ENCODE measurements at places on chromosomes 11 and 22.

DNA sequence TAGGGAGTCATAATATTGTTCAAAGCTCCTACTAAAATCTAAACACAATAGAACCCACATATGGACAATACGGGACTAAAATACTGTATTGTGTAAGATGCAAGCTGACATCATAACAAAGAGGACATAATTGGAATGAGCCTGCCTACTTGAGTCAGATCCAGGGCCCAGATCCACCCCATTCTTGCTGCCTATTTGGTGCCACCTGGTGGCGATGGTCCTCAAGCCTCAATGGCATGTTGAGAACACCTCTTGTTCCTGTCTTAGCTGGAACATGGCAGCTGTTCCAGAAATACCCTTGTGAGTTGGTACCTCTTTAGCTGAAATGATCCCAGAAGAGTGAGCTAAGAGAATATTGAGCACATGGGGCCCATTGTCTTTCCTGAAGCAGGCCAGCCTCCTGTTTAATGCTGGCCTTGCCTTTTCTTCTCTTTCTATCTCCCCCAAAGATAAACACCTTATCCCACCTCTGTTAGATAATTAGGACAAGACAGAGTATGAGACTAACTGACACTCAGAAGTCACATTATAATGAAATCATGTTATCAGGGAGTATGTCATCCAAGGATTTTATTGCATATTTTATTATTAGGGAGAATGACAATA lies 680.9 kb upstream of the ANO5 start:
- DNase-seq: no peak

DNA sequence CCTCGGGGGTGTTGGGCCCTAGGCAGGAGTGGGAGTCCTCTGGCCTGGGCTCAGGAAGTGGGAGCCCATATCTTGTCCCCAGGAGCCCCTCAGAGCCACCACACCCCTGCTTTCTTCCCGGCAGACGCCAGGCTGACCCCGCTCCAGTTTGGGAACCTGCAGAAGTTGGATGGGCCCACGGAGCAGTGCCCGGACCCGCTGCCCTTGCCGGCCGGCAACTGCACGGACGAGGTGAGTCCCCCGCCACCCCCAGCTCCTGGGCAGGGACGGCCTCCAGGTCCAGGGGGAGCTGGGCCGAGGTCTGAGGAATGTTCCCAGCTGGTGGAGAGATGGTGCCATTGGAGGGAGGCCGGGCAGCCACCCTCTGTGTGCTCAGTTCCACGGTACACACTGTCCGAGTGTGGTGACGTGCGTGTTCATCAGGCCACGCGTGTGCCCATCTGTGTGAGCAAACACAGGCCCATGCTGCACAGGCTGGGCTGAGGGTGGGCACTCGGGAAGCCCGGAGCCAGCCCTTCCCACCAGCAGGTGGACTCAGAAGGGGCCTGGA lies 4.8 kb downstream of the MUC5B start:
- DNase-seq: no peak

DNA sequence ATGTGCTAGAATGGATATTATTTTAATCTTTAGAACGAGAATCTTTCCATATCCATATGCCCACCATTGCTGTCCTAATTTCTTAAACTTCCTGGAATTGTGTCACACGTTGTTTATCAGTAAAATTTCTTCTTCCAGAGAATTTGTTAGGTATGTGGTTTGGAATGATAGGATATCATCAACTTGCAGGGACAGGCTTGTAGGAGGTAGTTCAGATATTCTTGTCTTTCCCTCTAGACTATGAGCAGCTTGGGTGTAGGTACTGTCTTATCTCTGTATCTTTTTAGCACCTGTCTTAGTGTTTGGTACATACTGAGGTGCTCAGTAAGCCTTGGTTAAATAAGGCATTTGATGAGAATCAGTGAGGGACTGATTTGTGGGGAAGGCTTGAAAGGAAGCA lies 3.4 kb downstream of the CTNND1 start:
- DNase-seq: no peak

GRCh38 chr11:64765291-64765850 lies 5.6 kb upstream of the PYGM start:
- DNase-seq: no peak

GRCh38 chr22:45290410-45290936 lies 5.7 kb downstream of the UPK3A start:
- DNase-seq: peak; percentile 73

DNA sequence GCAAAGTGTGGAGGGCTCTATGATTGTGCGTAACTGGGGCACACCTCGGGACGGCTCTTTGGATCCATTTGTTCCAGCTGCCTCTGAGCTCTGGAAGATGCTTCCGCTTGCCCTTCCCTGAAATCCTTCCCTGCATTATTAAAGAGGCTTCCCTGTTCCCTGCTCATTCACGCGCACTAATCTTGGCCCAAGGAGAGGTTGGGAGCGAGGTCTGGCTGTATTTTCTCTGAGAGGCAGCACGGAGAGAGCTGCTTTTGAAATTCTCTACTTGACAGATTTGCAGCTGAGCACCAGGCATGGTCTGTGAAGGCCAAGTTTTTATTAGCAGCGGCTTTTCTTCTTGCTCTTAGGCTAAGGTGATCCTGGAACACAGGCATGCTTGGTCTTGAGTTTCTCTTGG lies 94.8 kb upstream of the NTM start:
- DNase-seq: no peak

- peak; percentile 58 for DNase-seq
Measured at GRCh38 chr11:102293873-102294601, 23.2 kb upstream of the BIRC3 start.

DNA sequence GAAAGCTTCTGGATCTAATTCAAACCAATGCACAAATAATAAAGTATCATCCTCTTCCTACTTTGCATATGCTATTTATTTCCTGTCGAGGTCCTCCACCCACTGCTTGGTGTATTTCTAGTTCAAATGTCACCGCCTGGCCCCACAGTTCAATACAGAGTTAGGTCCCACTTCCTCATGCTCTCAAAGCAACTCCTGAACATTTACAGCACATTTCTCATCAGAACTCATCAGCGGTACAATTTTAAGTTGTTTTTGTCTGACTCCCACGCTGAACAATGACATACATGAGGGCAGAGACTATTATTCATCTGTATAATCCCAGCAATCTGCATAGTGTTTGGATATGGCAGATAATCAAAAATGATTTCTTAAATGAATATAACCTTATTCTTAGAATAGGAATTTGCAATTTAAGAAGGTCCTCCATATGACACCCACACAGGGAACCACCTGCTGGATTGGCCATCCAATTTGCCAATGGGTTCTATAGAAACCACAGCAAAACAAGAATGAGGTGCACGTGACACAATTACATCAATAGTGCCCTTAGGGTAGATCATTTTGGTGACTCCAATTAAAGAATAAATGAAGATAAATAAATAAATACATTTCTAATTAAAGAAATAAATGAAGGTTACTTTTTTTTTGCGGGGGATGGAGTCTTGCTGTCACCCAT lies 54.2 kb downstream of the SLC25A17 start:
- no peak for DNase-seq

DNA sequence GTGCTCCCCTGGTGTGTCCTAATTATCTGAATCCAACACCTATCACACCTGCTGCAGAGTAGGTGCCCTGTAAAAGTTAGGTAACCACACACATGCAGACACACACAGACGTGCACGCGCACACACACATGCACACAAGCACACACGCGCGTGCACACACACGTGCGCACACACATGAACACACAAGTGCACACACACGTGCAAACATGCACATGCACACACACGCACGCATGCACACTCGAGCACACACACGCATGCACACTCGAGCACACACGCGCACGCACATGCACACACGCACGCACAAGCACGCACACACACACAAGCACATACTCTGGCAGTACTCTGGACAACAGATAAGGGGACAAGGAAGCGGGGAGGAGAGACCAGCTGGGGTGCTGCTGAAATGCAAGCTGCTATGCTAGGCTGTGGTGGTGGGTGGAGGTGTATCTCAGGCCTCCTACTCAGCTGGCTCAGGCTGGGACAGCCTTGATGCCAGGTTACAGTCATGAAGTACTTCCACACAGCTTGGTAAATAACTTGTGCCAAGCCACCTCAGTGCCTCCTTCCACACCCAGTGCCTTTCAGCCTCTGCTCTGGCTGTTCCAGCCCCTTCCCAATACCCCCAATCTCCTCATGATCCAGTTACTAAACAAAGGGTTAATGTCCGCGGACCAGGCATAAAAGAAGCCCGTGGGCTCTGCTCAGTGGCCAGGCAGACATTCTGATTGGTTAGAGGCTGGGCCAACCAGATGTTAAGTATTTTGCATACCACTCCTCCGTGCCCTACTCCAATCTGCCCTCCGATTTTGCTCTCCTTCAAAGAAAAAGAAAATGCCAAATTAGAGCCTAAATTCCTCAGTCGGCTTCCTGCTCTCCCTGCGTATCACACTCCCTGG lies 374.1 kb downstream of the TENM4 start:
- DNase-seq: no peak

- DNase-seq: peak; percentile 25
Measured at GRCh38 chr11:20360650-20361049, 2.9 kb upstream of the HTATIP2 start.

DNA sequence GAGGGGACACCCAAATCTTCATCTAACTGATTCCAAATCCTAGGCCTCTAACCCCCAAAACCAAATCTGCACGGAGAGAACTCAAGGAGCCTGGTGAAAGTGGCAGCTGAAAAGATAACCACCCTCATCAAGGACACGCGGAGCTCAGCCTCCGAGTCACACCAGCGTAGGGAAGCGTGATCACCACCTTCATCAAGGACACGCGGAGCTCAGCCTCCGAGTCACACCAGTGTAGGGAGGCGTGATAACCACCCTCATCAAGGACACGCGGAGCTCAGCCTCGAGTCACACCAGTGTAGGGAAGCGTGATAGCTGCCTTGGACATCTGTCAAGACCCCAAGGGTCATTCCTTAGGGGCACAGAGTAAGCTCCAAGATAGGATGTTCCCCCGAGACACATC lies 29.3 kb upstream of the SYT8 start:
- no peak for DNase-seq

- no peak for DNase-seq
Measured at GRCh38 chr11:11884774-11885481, 43.2 kb downstream of the USP47 start.

- DNase-seq: no peak
Measured at GRCh38 chr11:43681401-43681942, 934 bp downstream of the HSD17B12 start.

- DNase-seq: no peak
Measured at GRCh38 chr22:30694171-30694639, 469 bp upstream of the OSBP2 start.

DNA sequence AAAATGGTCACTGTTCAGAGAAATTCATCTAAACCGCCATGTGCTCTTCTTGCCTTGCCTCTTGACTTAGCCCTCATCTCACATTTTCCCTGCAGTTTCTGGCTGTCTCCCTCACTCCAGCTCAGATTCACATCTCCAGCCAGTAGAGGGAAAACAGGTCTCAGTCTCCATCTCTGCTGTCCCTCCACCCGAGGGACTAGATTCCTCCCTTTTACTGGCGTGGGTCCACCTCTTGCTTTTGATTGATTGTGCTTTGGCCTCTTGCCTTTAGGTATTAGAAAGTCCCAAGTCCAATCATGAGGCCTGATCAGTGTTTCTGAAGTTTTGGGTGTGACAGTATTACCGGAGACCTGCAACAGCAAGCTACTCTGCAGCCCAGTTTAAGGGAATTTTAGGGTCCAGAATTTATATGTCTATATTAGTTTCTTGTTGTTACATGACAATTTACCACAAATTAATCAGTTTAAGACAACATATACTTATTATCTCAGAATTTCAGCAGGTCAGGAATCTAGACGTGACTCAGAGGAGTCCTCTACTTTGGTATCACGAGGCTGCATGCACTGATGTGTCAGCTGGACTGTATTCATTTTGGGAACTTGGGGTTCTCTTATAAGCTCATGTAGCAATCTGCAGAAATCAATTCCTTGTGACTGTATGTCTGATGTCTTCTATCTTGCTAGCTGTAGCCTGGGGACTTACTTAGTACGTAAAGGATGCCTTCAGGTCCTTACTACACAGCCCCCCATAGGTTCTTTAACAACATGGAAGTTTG lies 805.2 kb upstream of the CCDC90B start:
- DNase-seq: no peak

DNA sequence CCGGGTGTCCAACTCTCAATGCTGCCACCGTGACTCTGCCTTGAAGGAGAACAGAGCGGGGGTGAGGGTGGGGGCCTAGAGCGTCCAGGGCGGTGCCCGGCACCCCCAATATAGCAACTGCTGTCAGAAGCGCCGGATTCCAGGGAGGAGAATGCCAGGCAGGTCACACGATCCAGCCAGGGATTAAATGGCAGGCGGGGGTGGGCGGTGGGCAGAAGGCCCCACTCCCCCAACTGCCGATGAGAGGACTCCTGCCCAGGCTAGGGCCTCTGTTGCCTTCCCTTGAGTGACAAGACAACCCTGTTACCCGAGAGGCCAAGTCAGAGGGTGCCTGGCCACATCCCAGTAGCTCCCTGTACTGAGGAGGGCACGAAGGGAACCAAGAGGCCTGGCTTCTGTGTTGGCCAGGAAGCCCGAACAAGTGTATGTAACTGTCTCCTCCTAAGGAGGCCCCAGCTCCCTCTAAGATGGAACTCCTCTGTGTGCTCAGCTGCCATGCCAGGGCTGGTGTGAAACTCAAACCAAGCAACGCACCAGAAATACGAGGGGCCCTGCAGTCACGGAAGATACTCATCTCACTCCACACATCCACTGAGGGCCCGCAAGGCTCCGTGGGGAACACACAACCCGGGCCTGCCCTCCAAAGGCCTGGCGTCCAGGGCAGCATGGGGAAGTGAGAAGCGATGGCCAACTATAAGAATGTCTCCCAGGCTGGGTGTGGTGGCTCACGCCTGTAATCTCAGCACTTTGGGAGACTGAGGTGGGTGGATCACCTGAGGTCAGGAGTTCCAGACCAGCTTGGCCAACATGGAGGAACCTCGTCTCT lies 3.0 kb downstream of the PACSIN3 start:
- DNase-seq: no peak

DNA sequence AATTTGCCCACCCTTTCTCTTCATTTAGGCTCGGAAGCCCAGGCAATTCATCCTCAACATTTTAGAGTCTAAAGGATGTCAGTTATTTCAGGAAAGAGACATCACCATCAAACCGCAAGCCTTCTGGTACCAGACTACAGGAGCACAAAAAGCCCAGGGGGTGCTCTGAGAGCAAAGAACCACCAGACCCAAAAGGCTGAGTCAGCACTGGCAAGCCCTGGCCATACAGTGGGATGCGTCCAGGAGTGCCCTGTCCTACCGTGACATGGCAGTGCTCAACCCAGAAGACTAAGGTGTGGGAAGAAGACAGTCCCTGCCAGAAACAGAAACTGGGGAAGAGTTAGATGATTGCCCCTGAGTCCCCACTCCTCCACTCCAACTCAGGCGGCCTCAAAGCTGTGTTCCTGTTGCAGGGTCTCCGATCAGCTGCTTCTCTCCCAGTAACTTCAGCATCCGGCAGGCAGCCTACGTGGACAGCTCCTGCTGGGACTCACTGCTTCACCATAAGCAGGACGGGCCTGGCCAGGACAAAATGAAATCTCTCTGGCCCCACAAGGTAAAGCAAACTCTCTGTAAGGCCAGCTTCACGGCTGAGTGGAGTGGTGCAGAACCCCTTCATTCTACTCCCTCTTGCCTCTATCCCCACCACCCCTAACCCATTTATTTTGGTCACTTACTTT lies 1.5 kb downstream of the PANX3 start:
- no peak for DNase-seq
